ENCODE measurements at places on chromosomes 6 and 20.
A peak's percentile ranks its signal among the peaks of the same experiment; 100 is the strongest.

GRCh38 chr20:63955281-63955826, 862 bp downstream of the UCKL1 start:
- peak; percentile 59 for DNase-seq

DNA sequence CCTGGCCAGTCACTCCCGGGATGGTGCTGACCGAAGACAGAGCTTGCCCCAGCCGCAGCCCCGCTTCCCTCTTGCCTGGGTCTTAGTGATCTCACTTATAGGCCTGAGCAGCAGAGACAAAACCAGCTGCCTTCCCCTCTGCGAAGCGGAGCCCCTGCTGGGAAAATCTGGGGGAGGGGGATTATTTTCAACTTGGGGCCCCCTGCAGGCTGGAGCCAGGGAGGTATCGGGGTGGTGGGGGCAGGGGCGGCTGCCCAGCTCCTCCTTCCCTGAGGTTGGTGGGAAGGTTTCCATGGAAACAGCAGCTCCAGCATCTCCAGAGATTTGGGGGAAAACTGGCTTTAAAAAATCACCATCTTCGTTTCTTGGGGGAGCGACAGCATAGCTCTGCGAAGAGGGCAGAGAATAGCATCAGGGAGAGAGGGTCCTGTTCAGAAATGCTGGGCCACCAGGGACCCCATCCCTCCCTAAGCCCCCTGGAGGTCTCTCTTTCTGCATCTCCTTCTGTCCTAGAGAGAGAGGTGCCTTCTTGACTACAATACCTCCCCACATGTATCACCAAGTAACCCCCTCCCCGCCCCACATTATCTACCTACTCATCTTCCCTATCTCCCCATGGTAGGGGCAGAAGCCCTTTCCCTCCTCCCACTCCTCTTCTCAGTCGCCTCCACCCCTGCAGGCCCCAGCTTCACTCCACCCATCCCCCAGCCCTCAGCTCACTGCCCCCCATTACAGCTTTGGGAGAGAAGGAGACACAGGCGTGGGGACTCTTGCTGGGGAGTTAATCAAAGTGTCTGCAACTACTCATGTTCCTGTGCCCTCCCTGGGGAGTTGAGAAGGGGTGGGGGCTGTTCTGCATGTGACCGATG, 88.4 kb upstream of the CCDC167 start:
- DNase-seq = no peak

GRCh38 chr6:135839121-135839520, 12.4 kb upstream of the PDE7B start:
- DNase-seq = no peak

DNA sequence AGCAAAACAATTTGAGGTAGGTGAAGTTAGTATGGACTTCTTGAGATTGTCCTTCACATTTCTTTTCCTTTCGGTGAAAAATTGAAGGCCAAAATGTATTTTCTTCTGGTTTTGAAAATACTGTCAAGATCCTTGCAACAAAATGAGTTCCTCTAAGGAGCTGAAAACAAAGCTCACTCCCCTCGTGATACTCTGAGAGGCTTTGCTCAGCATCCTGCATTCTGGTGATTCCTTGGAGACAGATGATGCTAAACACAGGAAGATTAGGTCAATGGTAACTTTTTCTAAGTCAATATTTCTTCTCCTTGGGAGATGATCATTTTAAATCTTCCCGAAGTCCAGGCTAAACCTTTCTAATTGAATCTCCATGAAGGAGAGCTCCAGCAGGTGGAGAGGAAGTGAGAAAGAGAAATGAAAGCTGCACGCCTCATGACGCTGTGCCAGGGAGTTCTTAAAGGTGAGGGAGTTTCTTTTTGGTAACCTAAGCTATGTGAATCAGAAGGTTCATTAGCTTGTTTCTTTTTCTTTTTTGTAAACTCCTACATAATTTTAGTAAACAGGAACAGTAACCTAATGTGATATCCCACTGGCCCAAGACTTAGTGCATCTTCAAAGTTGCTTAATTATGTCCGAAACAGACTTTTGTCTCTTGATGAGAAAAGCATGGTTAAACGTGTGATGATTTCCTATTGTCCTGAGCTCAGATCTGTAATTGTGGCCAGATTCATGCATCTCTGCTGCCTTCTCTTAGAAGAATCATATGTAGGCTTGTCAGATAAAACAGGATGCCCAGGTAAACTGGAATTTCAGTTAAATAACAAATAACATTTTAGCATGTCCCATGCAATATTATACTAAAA, 15.0 kb downstream of the ESR1 start:
- no peak for DNase-seq

GRCh38 chr6:87671555-87672029, 30.4 kb downstream of the AKIRIN2 start:
- DNase-seq = no peak

GRCh38 chr20:17673084-17673483, 9.0 kb downstream of the RRBP1 start:
- no peak for DNase-seq

GRCh38 chr6:166310634-166311033, 2.4 kb upstream of the PRR18 start:
- DNase-seq = no peak

GRCh38 chr20:2136275-2136674, 34.6 kb downstream of the STK35 start:
- DNase-seq = no peak

DNA sequence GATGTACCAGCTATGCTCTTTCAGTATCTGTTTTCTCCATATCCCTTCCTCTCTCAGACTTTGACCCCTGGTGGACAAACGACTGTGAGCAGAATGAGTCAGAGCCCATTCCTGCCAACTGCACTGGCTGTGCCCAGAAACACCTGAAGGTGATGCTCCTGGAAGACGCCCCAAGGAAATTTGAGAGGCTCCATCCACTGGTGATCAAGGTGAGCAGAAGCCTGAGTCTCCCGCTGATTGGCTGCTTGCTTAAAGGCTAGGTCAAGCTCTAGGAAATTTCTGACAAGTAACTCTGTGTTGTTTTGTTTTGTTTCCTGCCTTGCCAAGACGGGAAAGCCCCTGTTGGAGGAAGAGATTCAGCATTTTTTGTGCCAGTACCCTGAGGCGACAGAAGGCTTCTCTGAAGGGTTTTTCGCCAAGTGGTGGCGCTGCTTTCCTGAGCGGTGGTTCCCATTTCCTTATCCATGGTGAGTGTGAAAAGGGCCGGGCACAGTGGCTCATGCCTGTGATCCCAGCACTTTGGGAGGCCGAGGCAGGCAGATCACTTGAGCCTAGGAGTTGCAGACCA, 28.6 kb downstream of the C6orf89 start:
- DNase-seq = no peak

DNA sequence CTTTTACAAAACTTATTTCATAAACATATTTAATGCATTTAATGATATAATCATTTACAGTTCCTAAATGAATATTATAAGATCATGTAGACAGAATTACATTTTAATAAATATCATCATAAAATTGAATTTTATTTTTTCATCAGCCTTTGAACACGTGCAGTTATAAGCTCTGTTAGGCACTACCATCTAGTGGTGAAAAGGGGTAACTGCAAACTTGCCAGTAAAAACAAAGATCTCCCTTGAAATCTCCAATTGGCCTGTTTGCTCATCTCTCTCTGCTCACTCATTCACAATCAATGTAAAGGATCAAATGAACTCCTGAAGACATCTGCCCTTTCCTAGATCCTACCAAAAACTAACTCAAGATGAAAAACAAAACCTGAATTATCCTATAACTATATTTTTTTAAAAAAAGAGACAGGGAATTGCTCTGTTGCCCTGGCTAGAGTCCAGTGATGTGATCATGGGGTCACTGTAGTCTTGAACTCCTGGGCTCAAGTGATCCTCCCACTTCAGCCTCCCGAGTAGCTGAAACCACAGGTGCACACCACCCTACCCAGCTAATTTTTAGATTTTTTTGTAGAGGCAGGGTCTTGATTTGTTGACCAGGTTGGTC, 31.7 kb downstream of the SAMHD1 start:
- DNase-seq = peak; percentile 77

Measured in NCI-H82 (cell line).